ENCODE measurements at places on chromosomes 4 and X.
A peak's percentile ranks its signal among the peaks of the same experiment; 100 is the strongest.

DNA sequence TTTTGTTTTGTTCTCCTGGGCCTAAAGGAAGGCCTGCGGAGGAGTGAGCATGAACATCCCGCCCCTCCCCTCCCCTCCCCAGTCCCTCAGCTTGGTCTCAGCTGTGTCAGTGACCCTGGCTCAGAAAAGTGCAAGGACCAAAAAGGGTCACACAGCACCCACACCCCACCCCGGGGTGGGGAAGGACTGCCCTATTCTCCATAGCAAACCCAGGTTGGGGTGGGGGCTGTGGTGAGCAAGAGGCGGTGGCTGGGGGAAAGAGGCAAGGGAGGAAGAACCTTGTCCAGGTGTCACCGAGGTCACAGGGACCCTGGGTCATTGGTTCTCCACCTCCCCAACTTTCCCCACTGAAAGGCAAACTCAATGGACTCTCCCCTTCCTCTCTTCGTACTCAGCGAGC lies 7.6 kb upstream of the MSX1 start:
- DNase-seq, result no peak

DNA sequence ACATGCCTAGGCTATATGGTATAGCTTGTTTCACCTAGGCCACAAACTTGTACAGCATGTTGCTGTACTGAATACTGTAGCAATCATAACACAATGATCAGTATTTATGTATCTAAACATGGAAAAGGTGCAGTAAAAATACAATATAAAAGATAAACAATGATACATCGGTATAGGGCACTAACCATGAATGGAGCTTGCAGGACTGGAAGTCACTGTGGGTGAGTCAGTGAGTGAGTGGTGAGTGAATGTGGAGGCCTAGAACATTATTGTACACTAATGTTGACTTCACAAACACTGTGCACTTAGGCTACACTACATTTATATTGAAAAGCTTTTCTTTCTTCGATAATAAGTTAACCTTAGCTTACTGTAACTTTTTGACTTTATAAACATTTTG lies 45.6 kb upstream of the ANK2 start:
- DNase-seq, result no peak

DNA sequence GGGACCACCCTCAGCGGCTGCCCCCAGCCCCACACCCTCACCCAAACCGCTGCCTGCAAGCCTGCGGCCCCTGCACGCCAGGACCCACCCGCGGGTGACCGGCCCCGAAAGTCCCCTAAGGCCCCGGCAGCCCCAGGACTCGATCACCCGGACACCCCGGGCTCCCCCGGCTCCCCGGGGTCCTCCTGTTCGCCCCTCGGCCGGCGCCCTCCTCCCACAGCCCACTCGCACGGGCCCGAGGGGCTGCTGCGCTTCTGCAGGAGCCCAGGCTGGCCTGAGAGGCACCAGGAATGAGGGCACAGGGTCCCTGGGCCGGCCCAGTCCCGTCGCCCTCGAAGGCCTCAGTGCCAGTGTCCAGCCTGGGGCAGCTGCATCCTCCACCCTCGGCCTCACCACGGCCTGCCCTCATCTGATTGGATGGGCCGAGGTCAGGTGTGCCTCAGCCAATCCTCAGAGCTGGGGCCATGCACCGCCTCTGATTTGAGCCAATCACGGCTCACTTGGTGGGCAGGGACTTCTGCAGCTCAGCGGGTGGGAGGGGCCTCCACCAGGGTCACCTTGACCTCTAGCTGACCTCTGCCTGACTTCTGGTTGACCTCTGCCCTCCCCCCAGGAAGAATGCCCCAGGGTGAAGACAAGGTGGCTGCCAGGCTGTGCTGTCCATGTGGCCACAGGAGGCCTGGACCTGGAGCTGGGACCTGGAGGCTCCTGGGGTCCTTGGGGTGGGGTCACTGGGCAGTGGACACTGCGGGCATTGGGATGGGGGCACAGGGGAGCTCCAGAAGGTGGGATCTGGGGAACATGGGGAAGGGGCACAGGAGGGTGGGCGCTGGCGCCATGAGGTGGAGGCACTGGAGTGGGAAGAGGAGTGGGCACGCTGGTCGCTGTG lies 97.6 kb upstream of the NKX1-1 start:
- no peak for DNase-seq

DNA sequence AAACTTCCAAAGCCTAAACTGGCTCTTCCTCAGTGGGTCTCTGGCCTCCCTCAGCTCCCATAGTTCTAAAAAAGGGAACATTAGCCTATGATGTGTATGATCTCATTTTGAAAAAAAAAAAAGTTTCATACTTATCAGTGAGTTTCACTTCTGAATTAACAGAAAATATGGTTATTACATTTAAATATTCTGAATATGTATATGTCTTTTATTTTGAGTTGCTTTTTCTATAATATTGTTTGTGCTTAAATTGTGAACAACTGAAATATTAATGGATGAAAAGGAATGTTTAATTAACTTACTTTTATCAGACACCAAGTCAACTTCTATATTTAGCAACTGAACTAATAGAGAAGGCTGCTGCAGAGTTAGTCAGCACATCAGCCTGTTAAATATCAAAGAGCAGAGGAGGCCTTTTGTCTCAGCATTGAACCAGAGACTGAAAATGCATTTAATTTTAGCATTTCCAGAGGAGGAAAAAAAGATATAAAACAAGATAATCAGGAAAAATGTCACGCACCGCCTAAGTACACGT lies 20.4 kb upstream of the FHL1 start:
- peak; percentile 23 for DNase-seq

- DNase-seq, result peak; percentile 2
These were observed 25.1 kb upstream of the CLDN34 start for GRCh38 chrX:9942086-9942485.
